ENCODE measurements at places on chromosomes 7 and 10.
A peak's percentile ranks its signal among the peaks of the same experiment; 100 is the strongest.

DNA sequence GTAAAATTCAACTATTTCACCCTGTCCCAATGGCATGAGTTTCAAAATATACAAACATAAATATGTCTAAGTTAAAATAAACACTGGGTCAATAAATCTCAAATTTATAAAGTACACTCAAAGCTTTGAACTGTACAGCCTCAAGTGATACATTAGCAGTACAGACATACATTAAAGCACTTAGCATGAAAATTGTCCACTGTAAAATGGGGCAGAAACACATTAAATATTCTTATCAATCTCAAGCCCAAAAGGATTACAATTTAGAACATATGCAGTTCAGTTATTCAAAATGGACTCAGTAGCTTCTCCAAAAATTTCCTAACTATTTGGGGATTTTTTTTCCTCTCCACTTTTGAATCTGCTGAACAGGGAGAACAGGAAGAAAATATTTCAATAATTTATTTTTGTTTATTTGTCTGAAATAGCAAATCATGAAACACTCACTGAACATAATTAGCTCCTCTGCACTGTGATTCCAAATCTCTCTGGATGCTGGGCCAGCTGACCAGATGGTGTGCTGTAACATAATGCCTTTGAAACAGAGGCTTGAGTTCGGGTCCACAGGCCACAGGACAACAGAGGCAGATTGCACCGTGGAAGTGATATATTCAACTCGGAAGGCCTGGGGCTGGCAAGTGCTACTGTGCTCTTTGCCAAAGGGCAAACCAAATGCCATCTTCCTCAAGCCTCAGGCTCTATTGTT, 248.9 kb upstream of the LRRN3 start:
- DNase-seq: no peak

DNA sequence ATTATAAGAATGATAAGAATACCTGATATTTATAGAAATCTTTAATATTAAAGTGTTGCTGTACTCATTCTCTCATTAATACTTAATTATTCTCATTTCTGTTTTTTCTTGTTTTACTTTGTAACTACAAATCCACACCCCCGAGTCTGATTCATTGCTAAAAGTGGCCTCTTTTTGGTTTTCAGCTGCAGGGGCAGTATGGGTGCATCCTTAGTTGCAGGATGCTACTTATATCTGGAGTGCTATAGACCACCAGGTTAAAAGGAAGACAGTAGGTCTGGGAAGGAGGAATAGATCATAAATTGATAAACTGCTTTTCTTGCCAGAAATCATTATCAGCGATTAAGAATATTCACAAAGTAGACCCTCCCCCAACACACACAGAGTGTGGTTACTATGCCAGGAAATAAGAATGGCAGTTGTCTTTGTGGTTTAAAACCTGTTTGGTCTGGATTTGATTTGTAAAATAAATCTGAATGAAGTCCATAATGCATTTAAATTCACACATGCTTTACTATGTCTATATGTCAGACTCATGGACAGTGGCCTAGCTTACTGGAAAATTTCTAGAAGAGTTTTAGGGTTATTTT, 96.5 kb downstream of the NRF1 start:
- no peak for DNase-seq

GRCh38 chr10:10792681-10793080, 225.0 kb upstream of the CELF2 start:
- DNase-seq: no peak

- DNase-seq: no peak
These were observed 31.0 kb downstream of the PDE1C start for GRCh38 chr7:32039000-32039756.

- no peak for DNase-seq
These were observed 6.7 kb upstream of the OTUD1 start for GRCh38 chr10:23432166-23432565.

GRCh38 chr7:90678986-90679385, 82.9 kb downstream of the CDK14 start:
- DNase-seq: no peak

GRCh38 chr7:110790992-110791391, 299.9 kb upstream of the LRRN3 start:
- DNase-seq: no peak

DNA sequence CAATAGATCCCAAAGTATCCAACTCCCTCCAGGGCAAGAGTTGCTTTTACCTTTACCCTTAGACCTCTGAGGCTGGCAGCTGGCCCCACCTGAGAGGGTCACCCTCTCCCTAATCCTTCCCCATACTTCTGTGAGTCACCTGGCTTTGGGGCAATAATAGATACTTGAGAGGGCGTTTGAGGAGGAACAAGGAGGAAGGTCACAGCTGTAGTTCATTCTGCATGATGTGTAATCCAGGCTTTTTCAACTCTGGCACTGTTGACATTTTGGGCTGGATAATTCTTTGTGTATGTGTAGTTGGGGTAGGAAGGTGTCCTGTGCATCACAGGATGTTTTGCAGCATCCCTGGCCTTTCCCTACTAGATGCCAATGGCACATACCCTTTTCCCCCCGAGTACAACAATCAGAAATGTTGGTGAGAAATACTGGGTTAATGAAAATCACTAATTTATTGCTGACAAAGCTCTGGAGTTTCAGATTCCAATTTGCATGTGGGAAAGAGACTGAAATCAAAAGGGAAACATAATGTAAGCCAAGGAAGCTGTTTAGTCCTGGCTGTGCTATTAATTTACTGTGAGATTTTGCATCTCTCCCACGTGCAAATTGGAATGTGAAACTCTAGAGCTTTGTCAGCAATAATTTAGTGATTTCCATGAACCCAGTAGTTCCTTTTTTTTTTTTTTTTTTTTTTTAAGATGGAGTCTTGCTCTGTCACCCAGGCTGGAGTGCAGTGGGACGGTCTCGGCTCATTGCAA, 3.6 kb downstream of the BLVRA start:
- DNase-seq: no peak

- no peak for DNase-seq
These were observed 25.7 kb downstream of the C10orf71 start for GRCh38 chr10:49324711-49325110.

DNA sequence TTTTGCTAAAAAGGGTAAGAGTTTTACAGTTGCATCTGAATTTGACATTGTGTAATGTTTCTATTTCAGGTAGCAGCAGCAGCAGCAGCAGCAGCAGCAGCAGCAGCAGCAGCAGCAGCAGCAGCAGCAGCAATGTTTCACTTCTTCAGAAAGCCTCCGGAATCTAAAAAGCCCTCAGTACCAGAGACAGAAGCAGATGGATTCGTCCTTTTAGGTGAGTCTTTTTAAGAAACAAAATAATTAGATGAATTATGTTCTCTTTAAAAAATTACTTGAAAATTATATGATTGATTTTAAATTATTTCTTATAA, 32.6 kb downstream of the UMAD1 start:
- no peak for DNase-seq

- DNase-seq: no peak
These were observed 101.6 kb downstream of the RAMP3 start for GRCh38 chr7:45259227-45259596.

DNA sequence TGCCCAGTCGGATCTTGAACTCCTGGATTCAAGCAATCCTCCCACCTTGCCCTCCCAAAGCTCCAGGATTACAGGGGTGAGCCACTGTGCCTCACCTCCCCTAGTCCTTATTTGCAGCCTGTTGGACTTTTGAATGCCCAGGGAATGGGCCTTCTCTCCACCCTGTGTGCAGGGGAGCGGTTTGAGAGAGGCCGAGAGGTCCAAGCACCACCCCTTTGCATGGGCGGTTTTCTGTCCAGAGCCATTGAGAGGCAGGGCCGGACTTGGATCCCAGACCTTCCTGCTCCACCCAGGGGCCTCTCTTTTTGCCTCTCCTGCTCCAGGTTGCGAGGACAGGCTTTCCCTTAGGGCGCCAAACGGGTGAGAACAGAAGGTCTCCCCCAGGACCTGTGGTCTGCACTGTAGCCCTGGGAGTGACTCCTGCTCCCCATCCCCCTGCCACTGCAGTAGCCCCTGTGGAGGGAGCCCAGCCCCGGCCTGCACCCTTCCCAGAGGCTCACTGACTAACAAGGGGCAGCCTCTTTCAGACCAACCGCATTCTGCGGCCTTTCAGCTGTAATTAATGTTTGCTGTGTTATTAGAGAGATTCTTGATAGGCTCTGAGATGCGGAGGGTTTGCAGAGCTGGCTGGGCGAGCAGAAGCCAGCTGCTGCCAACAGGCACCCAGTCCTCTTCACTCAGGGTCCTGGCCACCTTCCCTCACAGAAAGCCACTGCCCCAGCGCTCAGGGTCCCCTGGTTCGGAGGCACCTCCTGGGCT, 57.9 kb downstream of the ELFN1 start:
- DNase-seq: no peak

- no peak for DNase-seq
These were observed 14.9 kb downstream of the MAT1A start for GRCh38 chr10:80274396-80275134.

DNA sequence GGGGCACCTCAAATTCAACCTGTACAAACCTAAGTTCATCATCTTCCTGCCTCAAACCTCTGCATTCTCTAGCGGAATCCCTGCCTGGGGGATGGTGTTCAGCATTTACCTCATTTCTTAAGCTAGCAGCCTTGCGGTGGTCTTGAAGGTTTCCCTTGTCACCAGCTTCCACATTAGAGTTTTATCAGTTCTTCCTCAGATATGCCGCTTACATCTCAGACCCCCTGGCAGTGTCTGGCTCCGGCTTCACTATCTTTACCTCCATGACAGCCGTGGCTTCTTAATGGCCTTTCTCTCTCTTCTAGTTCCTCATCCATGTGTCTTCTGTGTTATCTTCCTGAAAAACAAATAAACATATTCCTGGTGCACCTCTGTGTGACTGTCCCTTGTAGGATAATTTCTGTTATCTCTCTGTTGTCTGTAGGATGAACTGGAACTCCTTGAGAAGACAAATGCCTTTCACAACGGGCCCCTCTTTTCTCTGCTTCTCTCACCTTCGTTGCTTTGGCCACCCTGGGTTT, 101.1 kb upstream of the BMPER start:
- DNase-seq: no peak

- no peak for DNase-seq
These were observed 787.0 kb upstream of the C7orf33 start for GRCh38 chr7:147803606-147804005.

DNA sequence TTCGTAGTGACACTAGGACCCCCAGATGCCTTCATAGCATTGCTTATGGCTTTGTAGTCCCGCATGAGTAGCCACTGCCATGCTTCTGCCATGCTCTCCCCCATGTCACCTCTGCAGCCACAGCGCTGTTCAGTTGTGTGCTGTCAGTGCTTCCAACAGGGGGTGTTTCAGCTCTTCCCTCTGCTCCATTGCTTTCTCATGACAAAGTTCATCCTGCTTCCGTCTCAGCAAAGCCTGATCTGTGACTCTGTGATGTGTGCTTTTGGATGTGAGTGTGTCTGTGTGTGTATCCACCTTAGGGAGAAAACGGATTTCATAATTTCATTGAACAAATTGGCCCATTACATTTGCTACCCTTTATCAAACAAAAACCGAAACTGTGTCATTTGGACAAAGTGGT, 134.9 kb upstream of the SAMD8 start:
- DNase-seq: no peak

DNA sequence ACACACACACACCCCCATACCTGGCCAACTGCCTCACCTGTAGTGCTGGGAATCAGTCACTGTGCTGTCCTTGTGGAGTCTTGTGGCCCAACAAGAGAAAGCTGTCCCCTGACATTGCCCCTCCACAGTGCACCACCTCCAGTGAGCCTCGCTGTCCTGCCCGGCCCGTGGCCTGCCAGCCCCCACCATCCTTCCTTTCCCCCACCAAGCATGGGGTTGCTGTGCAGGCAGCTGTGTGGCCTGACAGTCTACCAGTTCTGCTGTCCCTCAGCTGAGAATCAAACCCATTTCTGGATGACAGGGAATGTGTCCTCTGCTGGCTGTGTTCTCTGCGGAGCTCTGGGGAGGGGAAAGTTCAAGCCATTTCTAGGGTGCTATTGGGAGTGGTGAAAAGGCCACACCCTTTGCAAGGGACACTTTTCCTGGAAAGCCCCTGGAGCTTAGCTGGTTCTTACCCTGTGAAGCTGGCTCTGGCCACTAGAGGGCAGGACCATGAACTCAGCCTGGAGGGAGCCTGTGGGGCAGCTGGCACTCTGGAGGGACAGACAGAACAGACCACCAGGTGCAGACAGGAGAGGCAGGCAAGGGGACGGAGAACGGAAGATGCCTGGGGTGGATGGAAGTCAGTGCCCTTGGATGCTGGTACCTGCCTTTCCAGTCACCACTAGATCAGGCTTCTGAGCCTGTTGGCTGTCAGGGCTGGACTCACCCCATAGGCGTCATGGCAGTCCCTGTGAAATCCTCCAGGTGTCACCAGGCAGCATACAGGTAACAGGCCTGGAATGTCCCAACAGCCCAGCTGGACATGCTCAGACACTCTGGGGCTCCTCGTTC, 10.5 kb upstream of the MTPAP start:
- peak; percentile 24 for DNase-seq

DNA sequence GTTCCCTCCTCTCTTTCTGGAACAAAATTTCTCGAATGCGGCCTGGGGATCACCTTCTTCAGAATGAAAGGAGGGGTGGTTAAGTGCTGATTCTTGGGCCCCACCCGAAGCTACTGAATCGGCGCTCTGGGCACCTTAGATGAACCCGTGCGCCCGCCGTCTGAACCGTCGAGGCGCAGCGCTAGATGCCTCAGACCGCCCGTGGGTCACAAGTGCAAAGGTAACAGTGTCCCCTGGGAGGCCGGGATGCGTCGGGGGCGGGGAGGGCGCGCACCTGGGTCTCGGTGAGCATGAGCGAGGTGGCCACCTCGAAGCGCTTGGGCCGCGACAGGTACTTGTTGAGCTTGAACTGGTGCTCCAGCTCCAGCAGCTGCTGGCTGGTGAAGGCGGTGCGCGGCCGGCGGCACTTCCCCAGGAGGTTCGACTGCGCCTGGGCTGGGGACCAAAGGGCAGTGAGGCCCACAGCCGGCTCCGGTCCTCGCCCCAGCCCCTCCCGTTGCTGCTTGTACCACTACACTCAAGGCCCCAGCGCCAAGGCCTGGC, 4.2 kb downstream of the MNX1 start:
- no peak for DNase-seq

DNA sequence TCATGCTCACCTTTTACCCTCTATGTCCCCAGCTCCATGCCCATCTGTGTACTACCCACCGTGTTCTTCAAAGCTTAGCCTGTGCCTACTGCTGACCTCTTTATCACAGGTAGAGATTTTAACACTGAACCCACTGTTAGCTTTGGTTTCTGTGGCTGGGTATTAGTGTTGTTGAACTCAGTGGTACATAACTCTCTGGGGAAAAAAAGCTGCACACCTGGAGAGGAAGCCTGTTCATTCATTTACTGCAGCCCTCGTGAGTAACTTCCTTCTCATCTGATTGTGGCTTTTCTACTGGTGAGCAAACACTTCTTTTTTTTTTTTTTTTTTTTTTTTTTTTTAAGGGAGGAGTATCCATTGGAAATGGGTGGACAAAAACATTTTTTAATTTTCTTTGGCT, 326.3 kb downstream of the CCSER2 start:
- no peak for DNase-seq

DNA sequence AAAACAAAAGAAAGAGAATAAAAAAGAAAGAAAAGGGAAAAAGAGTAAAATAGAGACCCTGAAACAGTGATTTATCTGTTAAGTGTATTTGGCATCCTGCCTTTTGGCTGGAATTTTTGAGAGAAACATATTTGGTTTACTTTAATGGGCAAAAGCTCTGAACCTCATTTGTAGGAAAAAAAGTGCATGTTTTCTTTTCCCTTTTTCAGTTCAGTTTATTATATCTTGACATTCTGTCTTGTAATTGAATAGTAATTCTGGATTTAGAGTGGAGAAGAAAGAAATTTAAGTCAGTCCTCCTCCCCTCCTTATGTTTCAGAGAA, 69.5 kb downstream of the ARID5B start:
- no peak for DNase-seq

- DNase-seq: no peak
These were observed 48.1 kb upstream of the GATA3 start for GRCh38 chr10:8006274-8006999.
